Activated CD4-positive, CD25-positive, alpha-beta regulatory T cell (primary cell): ENCODE measurements at places on chromosomes 12 and 14.

DNA sequence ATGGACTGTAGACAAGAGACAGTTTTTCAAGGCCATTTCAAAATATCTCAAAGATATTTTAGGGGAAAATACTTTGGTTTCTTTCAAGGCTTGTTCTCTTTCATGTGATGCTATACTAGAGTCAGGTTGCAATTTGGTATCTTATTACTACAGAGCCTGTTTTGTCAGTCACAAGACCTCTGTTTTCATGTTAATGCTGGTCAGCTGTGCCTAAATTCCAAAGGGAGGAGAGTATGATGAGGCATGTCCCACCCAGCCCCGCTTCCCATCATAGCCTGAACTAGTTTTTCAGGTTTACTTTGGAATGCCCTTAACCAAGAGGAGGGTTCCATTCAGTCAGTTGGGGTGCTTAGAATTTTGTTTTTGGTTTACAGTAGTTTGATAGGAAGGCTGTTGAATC lies 52.6 kb downstream of the GPHB5 start:
- DNase-seq, result no peak

DNA sequence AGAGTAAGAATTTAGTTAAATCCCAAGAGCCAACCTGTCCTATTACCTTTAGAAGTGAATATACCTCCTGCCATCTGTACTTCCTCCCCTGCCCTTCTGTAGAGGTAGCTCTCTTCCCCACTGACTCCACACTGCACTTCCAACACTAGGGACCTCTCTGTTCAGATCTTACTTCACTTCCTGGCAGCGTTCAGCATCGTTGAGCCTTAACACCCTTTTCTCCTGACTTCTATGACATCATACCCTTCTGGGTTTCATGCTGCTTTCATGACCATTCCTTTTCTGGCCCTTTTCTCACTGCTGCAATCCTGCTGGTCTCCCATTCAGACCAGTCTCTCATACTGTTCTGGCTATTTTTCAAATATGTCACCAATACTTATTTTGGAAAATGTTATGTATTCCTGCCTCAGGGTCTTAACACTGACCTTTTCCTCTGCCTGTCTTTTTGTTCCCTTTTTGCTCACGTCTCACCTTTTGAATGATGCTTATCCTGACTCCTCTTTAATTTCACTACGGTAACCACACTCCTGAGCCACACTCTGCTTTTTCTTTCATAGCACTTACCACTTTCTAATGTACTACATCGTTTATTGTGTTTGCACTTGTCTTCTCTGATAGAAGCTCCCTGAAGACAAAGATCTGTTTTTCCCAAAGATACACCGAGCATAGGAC lies 67.6 kb downstream of the PLEKHA5 start:
- DNase-seq, result no peak

DNA sequence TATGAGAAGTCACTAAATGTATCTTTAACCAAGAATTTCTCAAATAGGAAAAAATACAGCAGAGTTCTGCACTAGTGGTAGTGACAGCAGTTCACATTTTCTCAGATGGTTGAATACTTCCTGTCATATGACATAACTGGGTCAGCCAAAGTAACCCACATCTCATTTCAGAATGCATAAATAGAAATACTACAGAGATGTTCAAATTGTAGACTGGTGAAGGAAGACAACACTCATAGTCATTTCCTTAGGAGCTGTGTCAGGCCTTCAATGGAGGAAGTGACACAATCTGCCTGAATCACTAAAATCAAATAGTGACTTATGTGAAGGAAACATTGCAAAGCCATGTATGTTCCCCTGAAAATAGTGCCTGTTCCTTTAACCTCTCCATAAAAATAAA lies 32.4 kb downstream of the FERMT2 start:
- DNase-seq, result no peak

GRCh38 chr12:24487606-24488005 lies 461.3 kb downstream of the BCAT1 start:
- DNase-seq, result no peak

GRCh38 chr14:96729889-96730288 lies 67.3 kb upstream of the VRK1 start:
- DNase-seq, result no peak

DNA sequence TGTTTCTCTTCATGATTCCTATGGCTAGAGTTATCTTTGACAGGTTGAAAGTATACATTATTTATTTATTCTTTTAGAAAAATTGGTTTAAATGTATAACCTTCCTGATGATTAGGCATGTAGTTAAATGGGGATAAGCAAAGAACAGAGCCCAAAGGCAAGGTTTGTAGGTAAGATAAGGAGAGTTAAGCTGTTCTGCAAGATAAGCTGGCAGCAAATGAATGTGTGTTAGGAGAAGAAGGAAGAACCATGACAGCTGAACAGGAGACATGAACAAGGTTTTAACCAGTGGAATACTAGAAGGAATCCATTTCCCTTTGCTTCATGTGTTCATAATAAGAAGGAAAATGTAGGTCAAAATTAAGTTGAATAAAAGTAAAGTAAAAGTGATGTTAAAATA lies 1330.1 kb upstream of the USP15 start:
- no peak for DNase-seq

GRCh38 chr12:1553987-1554982 lies 40.1 kb downstream of the FBXL14 start:
- no peak for DNase-seq
